Activated gamma-delta T cell treated with anti-CD3 and anti-CD28 coated beads, Interleukin-2, amount 50 U/mL, for 16 hours (primary cell): ENCODE measurements at places on chromosomes 16 and 17.

GRCh38 chr17:35531160-35531559 is 6.3 kb downstream of the SLFN12L start:
- DNase-seq: no peak

- DNase-seq: no peak
Measured at GRCh38 chr17:71113347-71113746, 944.0 kb downstream of the KCNJ2 start.

DNA sequence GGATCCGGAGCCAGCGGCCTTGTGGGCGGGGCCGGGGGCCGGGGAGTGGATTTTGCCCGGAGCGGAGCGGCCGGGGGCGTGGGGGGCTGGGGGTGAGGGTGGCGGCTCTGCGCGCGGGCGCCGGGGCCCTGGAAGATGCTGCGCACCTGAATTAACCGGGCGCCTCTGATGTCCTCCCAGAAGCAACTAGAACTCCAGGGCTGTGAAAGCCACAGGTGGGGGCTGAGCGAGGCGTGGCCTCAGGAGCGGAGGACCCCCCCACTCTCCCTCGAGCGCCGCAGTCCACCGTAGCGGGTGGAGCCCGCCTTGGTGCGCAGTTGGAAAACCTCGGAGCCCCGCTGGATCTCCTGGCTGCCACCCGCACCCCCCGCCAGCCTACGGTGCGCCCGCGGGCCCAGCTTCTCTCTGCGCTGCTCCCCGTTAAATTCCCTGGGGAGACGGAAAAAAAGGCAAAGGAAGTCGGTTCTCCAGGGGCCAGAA is 549 bp downstream of the SLC26A11 start:
- DNase-seq: no peak

GRCh38 chr16:88300463-88300835 is 82.3 kb upstream of the ZNF469 start:
- DNase-seq: no peak

- no peak for DNase-seq
Measured at GRCh38 chr16:71867939-71868338, 16.0 kb downstream of the ZNF821 start.

DNA sequence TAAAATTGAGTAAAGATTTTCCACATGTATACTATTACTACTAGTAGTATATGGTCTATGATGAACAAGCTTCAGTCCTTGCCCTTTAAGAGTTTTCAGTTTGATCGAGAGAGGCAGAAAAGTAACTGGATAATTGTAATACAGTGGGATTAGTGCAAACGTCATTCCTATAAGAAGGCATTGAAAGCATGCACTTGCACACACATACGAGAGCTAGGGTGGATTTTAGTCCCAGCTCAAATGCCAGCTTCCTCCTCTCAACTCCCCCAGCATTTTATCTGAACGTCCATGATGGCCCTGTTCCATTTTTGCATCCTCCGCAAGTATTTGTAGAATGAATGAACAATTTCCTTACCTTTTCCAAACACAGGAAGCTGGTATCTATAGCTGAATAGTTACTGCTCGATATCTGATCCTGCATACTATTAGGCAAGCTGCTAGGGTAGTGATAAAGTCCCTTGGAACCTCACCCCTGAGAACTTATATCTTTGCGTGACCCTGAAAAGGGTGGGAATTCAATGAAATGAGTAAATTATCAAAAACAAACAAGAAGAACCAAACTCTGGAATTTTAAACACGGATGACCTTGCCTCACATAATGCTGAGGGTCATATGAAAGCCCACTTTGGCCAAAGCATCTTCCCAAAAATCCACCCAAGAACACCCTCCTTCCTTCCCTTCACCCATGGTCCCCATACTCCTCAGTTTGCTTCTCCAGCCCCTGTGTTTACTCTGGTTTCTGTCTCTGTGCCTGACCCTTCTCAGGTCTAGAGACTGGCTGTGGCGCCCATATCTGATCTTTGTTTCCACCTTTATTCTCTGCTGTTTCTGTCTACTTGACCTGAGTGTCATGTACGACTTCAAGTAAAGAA is 60.5 kb downstream of the TMEM100 start:
- no peak for DNase-seq

DNA sequence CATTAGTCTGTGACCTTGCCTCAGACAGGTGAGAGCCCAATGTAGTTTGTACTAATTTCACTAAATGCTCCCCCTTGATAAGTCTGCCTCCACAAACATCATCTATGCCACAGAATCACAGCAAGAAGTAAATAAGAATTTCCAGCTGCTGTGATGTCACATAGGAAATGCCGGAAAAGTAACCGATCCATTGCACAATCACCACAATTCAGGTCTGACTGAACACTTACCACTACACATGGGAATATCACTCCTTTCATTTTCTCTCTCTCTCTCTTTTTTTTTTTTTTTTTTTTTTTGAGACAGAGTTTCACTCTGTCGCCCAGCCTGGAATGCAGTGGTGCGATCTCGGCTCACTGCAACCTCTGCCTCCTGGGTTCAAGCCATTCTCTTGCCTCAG is 79.0 kb upstream of the CDH11 start:
- no peak for DNase-seq

GRCh38 chr16:67264277-67264676 is 15.1 kb upstream of the PLEKHG4 start:
- DNase-seq: no peak

DNA sequence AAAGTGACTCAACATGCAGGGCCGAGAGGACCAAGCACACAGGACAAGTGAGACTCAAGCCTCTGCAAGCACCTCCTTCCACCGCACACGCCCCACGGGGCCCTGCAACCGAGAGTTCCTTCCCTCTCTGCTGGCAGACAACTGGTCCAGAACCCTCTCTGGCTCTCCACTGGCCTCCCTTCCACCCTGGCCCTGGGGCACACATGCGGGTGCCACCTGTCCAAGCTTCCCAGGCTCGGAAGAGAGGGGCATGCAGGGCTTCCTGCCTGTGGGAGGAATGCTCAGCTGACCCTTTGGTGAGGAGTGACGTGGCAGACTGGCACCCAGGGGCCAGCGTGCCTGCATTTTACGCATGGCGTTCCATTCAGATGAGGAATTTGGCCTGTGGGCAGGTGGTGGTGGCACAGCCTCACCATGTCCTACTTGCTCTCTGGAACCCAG is 59.8 kb downstream of the PIPOX start:
- DNase-seq: no peak

GRCh38 chr16:2751577-2752034 is 832 bp upstream of the SRRM2 start:
- DNase-seq: no peak

- DNase-seq: no peak
Measured at GRCh38 chr16:46996391-46996790, 22.9 kb upstream of the DNAJA2 start.

DNA sequence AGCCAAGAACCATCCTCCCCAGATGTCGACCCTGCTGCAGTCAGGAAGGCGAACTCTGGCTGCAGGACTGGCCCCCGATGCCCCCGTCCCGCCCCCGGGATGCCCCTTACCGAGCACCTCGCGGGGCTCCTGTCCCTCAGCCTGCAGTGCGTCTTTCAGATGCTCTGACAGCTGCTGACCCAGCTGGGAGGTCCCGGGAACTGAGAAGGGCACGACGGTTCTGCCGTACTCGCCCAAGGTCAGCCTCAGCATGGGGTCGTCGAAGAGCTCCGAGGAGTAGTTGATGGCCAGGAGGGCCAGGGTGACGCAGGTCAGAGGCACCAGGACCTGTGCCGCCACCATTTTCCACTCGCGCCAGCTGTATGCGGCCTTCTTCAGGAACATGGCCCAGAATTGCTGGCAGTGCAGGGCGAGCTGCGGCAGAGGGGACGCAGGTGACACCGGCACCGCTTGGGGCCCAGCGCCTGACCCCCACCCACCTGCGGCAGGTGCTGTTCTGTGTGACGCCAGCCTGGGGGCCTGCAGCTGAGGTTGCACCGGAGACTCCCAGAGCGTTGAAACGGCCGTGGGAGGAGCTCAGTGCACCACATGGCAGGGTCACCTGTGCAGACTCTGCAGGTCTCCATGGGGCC is 20.1 kb upstream of the RNPS1 start:
- DNase-seq: no peak

GRCh38 chr17:64455993-64456885 is 7.3 kb downstream of the MILR1 start:
- no peak for DNase-seq

DNA sequence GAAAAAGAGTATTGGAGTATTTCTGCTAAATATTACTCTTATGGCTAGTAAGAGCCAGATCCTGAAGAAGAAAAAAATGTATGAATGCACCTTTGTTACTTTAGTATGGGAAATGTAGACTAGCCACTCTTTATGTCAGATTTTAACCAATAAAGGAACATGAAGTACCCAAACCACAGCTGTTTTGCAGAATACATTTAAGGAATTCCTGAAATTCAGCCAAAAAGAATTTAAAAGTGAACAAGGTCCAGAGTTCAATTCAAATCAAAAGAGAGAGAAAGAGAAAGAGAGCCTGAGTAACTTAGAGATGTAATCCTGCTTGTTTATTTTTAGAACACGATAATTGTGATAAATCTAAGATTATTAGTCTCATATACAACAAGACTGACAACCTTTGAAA is 1.2 kb downstream of the KCNJ16 start:
- DNase-seq: no peak

GRCh38 chr17:56987283-56987834 is 9.4 kb downstream of the SCPEP1 start:
- no peak for DNase-seq

GRCh38 chr16:69166946-69167930 is 19.7 kb upstream of the SNTB2 start:
- no peak for DNase-seq

GRCh38 chr17:36498155-36498554 is 11.7 kb downstream of the ZNHIT3 start:
- DNase-seq: no peak

- DNase-seq: no peak
Measured at GRCh38 chr17:28524476-28525424, 18.6 kb downstream of the FOXN1 start.

DNA sequence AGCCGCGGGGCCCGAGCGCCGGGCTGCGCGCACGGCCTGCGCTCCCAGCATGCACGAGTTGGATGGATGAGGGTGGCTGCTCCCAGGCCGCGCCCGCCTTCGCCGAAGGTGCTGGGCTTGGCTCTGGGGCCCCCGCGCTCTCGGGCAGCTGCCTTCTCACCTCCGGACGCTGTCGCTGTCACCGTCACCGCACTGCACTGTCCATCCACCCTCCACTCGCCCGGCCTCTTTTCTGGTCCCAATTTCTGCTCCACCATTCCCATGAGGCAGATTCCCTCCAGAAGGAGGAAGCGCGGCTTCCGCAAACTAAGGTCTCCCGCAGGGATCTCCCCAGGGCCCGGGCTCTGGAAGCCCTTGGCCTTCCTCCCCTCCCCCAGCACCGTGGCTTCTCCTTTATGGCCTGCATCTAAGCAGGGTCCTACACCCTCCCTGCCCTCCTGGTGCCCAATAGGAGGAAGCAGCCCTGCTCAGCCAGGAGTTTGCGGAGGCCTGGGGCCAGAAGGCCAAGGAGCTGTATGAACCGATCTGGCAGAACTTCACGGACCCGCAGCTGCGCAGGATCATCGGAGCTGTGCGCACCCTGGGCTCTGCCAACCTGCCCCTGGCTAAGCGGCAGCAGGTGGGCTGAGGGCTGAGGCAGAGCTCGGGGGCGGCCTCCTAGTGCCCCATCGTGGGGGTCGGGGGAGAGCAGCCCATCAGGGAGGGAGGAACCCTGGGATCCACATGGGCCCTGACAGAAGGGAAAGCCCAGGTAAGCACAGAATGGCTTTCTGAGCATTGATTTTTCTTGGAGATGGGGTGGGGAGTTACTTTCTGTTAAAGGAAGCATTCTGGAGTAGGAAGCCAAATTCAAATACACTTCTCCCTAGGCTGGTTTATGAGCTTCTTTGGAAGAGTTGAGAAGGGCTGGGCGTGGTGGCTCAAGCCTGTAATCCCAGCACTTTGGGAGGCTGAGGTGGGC is 899 bp downstream of the ACE start:
- no peak for DNase-seq

DNA sequence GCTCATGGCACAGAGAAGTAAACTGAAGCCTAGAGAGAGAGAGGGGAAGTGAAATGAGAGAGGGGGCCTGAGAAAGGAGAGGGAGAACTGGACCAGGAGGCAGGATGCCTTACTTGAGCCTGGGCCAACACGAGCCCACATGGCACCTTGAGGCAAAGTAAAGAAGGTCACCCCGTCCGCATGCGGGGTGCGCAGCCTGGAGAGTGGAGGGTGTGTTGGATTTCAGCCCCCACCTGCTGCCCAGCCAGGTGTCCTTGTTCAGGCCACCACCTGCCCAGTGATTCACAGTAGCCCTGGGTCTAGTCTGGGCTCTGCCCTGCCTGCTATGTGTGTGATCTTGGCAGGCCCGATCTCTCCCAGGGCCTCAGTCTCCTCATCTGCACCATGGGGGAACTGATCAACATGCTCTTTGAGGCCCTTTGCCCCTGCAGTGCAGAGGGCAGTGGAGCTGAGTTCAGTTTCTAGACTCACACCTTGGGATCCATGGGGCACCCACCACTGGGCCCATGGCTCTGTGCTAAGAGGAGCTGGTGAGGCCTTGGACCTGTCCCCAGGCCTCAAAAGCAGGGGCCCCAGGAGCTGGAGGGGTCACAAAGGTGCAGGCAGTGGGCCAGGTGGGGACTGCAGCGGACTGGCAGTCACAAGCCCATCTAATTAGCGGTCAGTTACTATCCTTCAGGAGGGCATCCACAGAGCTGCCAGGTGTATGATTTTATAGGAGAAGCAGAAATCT is 9.8 kb upstream of the DRC7 start:
- DNase-seq: no peak

DNA sequence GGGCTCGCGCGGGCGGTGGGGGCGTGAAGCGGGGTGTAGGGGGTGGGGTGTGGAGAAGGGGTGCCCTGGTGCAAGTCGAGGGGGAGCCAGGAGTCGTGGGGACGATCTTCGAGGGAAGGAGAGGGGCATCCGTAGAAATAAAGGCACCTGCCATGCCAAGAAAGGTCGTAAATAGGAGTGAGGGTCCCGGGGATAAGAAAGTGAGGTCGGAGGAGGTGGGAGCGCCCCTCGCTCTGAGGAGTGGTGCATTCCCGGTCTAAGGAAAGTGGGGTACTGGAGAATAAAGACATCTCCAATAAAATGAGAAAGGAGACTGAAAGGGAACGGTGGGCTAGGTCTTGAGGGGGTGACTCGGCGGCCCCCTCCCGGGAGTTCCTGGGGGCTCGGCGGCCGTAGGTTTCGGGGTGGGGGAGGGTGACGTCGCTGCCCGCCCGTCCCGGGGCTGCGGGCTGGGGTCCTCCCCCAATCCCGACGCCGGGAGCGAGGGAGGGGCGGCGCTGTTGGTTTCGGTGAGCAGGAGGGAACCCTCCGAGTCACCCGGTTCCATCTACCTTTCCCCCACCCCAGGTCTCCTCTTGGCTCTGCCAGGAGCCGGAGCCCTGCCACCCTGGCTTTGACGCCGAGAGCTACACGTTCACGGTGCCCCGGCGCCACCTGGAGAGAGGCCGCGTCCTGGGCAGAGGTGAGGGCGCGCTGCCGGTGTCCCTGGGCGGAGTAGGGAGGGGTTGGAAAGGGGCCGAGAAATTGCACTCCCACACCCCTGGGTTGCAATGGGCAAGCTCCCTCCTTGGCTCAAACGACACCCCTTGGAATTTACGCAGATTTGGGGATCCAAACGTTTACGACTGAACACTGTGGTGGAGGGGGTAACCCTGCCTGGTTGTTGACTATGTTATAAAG is 888 bp downstream of the CDH1 start:
- no peak for DNase-seq
